ENCODE measurements at places on chromosomes 3 and 15.

DNA sequence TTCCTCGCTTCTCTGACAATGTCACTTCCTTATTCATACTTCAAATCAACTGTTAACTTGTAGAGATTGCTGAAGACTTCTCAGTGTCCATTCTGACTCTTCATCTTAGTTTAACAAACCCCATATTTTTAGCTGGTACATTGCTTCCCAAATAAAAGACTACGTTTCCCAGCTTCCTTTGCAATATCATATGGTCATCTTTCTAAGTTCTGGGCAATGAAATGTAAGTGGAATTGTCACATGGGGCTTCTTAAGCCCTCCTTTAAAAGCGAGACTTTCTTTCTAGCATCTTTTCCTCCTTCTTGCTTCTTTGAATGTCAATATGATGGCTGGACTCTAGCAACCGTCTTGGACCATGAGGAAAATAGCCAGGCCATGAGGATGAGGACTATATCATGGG lies 239.0 kb downstream of the ZNF621 start:
- DNase-seq = no peak

DNA sequence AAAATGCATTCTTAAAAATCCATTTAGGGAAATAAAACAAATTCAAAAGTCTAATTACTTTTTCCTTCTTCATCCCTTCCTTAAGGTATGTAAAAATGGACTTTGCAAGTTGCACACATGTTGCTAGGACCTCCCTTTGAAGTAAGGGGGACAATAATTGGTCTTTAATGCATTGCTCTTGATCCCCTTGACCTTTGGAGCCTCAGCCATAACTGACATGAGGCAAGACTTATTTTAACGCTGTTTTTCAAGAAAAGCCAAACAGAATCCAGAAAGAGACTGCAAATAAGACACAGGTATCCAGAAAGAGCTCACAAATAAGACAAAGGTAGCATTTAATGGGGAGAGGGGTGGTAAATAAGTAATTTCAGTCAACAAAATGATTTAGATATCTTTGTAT lies 301.4 kb downstream of the ULK4 start:
- DNase-seq = no peak

DNA sequence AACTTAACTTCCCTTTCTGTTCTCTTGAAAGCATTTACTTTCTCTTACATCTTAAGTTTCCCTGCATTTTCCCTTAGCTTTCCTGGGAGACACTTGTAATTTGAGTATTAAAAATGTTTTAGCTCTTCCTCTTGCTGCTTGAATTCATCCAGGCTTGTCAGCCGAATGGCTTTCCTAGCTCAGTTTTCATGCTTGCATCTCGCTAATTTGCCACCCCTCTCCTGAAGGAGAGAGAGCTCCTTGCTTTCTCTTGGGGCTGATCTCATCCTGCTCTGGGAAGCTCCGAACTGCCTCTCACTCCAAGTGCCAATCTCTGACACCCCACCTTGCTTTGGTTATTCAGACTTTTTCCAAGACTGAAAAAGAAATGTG lies 374.6 kb upstream of the TBL1XR1 start:
- DNase-seq = no peak

- peak; percentile 17 for DNase-seq
These were observed 386.6 kb upstream of the DPH6 start for GRCh38 chr15:35932531-35932930.

- no peak for DNase-seq
These were observed 4.4 kb upstream of the SNX22 start for GRCh38 chr15:64146885-64147681.

DNA sequence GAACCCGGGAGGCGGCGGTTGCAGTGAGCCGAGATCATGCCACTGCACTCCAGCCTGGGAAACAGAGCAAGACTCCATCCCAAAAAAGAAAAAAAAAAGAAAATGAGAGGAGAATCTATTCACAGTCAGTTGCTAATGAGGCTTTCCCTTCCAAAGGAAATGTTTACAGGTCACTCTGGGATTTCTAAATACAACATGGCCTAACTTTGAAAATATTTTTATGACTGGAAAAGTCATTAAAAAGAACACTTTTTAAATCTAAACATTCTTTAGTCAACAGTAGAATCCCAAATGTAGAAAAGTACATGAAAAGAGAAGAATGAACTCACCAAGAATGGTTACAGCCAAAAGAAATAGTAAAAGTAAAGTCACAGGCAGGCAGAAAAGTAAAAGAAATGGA lies 78.6 kb downstream of the PLD1 start:
- DNase-seq = no peak
